CD4-positive, alpha-beta T cell treated with Interleukin-4 for 4 hours (primary cell): ENCODE measurements at places on chromosomes 1 and 21.

- DNase-seq: no peak
Observed at GRCh38 chr21:37447288-37447936, 80.8 kb downstream of the DYRK1A start.

DNA sequence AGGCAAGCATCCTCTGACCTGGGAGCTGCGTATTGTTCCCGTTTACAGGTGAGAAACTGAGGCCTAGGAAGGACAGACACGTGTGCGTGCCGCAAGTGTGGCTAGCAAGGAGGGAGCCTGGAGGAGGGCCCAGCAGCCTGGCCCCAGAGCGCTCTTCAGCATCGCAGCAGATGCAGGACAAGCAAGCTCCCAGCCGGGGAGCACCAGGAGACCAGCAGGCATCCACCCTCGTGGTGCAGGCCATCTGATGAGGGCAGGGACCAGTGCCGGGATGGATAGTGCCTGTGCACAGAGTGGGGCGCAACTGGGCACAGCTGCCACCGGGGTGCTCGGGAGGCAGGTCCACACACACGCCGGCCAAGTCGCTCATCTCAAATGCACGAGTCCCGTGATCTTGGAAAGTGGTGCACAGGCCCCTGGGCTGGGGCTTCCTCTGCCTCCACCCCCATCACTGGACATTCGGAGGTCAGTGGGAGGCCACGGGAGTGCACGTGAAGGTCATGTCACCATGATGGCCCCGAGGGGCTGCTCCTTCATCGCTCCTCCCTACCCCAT is 55.1 kb downstream of the COL18A1 start:
- no peak for DNase-seq

GRCh38 chr1:244200596-244200995 is 149.5 kb downstream of the ZBTB18 start:
- no peak for DNase-seq

DNA sequence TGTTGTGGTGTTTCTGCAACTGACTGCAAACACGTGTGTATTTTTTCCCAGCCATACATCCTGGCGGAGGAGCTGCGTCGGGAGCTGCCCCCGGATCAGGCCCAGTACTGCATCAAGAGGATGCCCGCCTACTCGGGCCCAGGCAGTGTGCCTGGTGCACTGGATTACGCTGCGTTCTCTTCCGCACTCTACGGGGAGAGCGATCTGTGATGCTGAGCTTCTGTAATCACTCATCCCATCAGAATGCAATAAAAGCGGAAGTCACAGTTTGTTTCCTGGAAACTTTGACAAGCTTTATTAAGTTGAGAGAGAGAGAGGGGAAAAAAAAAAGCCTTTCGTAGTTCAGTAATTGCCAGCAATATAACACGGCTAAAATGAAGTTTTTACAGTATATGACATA is 32.7 kb upstream of the MTR start:
- DNase-seq: no peak

- DNase-seq: peak; percentile 77
Observed at GRCh38 chr1:198167436-198167934, 10.7 kb downstream of the NEK7 start.
